ENCODE measurements at places on chromosomes 12 and 14. TPM values are rescaled to one million over a fixed set of nuclear protein-coding genes. Genes with fewer than 3 reads are reported as not detected.

RPL10L gene
- total RNA-seq = not detected

ARHGDIB gene
- 7.7 TPM for total RNA-seq

TCL1B gene
- total RNA-seq = not detected

JAG2 gene
- total RNA-seq = 33.7 TPM

CDKN1B gene
- 41.6 TPM for total RNA-seq

IL31 gene
- total RNA-seq = not detected

Measured in MCF 10A (cell line).